NCI-H345 (cell line): ENCODE measurements at places on chromosomes 1 and 21.
A peak's percentile ranks its signal among the peaks of the same experiment; 100 is the strongest.

DNA sequence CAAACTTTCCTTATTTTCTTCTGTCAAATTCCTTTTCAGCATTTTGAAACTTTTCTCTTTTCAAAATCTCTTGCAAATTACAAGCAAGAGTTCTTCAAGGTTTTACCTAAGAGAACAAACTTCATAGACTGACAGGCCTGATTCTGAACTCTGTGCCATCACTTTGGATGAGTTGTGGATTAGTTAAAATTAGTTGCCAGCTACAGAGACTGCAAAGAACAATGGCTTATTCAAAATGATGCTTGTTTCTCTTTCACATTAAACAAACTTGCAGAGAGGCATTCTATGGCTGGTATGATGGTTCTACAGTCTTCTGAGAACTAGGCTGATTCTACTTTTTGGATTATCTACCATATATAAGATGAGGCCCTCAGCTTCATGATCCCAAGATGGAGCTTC lies 3.8 kb downstream of the LRRC8B start:
- no peak for DNase-seq

- peak; percentile 82 for DNase-seq
Measured at GRCh38 chr1:165129568-165130164, 226.8 kb downstream of the LMX1A start.

DNA sequence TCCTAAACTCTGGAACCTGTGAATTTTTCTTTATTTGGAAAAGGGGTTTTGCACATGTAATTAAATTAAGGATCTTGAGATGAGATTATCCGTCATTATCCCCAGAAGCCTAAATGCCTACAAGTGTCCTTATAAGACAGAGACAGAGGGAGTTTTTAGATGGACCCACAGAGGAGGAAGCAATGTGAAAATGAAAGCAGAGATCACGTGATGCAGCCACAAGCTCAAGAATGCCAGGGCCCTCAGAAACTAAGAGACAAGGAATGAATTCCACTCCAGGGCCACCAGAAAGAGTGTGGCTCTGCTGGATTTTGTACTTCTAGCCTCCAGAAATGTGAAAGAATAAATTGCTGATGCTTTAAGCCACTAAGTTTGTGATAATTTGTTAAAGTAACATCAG lies 183.6 kb upstream of the UBE2U start:
- no peak for DNase-seq

DNA sequence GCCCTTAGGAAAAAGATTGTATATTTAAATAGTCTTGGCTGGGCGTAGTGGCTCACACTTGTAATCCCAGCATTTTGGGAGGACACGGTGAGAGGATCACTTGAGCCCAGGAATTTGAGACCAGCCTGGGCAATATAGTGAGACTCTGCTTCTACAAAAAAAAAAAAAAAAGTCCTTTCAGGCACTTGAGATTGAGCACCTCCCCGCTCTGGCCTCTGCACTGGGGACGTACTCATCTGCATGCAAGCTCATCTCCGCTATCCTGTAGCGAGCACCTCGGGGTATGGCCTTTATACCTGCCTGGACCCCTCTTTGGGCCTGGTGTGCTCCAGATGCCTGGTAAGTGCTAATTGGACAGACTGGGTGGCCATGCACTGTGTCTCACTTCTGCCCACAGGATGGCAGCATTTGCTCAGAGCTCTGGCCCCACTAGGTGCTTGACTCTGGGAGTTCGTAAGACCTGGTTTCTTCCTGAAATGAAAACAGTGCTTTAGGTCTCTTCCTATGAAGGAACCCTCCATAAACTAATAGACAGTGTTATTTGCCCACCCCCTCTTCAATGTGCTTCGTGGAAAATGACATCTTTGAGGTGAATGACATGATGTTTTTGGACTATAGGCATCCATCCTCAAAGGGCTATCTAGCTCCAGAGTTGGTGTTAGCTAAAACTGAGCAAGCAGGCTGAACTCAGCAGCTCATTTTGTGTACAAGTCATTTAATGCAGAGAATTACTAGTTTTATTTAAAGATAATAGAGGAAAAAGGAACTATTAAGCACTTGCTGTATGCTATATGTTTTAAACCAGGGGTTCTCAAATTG lies 61.7 kb upstream of the ADAR start:
- DNase-seq, result peak; percentile 89

DNA sequence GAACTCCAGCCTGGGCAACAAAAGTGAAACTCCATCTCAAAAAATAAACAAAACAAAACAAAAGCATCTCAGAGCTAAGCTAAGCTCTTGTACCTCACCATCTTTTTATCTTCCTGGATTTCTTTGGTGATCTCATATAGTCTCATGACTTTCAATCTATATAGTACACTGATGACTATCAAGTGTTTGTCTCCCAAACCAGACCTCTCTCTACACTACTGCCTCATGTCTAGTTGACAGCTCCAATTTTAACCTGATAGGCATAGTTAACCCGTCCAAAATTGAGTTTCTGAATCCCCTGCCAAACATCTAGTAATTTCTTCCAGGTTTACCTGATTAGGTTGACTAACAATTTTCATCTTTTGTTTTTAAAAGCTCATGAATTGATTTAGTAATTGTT lies 151.7 kb downstream of the COP1 start:
- DNase-seq, result no peak

DNA sequence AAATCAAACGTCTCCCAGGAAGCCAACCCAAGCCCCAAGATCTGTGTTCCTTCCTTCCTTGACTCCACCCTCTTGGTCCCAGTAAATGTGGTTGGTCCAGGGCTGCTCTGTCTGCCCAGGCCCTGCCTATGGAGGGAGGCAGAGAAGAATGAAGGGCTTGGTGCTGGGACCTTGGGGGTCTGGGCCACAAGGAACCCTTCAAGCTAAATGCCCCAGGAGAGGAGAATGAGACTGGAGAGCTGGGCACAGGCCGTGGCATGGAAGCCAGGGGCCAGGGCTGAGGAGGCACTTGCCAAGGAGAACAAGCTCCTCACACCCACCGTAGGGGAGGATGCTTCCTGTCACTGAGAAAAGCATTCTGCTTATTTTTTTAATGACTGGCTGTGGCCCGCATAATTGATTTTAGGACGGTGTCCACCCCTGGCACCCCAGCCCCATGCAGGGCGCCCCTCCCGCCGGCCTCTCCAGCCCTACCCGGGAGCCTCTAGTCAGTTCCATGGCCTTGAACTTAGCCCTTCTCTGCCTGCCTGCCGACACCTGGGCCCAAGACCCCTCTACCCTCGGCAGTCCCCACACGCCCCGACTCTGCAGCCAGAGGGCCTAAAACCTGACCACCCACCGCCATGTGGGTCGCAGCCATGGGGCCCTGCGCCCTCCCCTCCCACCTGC lies 889 bp downstream of the CLEC20A start:
- no peak for DNase-seq

DNA sequence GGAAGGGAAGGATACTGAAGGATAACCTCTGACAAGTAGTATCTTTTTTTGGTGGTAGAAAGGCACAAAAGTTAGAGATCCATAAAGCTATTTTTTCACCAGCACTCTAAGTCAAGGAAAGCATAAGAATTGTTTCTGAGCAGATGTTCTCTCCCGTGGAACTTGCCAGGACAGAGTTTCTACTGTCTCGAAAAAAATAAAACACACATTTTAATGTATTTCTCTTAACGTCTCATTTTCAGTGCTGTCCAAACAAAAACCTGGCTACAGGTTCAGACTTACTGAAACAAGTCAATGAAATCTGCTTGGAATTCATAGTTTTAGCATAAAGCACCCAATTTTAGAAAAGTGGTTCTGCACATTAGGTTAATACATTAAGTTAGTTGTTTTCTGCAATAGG lies 338.3 kb downstream of the LTN1 start:
- no peak for DNase-seq

- DNase-seq, result no peak
Measured at GRCh38 chr1:118101515-118101844, 83.5 kb downstream of the SPAG17 start.

DNA sequence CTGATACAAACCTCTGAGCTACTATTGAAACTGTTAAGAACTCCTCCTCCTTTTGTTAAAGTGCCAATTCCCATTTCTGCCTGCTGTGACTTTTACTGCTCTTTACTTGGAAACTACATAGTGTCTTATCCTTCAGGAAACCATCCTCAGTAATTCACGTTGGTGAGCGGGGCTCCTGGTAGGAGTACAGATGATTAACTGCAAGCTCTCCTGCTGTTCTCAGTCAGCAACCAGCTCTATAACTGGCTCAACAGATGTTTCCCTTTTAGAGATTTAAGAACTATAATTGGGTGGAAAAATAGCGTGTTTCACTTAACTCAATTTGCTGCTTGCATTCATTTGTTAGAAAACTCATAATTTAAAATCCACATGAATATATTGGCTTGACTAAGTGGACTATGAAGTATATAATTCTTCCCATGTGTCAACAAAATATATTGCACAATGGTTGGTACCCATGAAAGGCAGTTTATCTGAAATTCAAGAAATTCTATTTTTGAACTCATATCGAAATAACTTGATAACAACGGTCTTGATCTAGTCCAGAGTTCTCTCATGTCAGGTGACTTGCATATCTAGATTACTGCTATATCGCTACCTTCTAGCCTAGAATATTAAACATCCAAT lies 574.0 kb downstream of the KCNT2 start:
- peak; percentile 33 for DNase-seq

DNA sequence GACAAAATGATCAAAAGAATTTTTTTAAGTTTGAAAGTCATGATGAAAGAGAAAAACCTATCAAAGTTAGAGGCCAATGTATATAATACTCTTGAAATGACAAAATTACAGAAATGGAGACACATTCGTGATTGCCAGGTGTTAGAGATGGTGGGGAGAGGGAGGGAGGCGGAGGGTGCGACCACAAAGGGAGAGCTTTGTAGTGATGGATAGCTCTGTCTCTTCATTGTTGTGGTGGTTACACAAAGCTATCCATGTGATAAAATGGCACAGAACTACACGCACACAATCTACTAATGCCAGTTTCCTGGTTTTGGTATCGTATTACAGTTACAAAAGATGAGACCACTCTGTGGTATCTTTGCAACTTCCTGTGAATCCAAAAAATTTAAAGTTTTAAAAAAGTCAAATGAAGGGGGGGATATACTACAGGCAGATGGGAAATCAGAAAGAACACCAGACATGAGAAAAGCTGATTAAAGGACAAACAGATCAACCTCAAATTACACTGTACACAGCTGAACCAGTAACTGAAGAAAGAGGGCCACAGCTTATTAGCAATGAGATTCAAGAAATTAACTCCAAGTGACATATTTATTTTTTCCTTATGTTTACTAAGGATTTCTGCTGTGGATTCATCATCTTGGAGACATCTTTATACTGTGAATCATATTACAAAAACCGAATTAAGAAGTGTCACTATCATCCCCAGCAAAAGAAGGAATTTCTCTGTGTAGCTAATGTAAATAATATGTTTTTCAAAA lies 199.1 kb downstream of the SLC45A1 start:
- DNase-seq, result no peak

GRCh38 chr1:226287587-226287986 lies 21.4 kb downstream of the LIN9 start:
- DNase-seq, result no peak

GRCh38 chr21:40120940-40121575 lies 253.8 kb downstream of the PCP4 start:
- DNase-seq, result peak; percentile 59

- no peak for DNase-seq
Measured at GRCh38 chr1:185853739-185854138, 119.5 kb downstream of the HMCN1 start.

DNA sequence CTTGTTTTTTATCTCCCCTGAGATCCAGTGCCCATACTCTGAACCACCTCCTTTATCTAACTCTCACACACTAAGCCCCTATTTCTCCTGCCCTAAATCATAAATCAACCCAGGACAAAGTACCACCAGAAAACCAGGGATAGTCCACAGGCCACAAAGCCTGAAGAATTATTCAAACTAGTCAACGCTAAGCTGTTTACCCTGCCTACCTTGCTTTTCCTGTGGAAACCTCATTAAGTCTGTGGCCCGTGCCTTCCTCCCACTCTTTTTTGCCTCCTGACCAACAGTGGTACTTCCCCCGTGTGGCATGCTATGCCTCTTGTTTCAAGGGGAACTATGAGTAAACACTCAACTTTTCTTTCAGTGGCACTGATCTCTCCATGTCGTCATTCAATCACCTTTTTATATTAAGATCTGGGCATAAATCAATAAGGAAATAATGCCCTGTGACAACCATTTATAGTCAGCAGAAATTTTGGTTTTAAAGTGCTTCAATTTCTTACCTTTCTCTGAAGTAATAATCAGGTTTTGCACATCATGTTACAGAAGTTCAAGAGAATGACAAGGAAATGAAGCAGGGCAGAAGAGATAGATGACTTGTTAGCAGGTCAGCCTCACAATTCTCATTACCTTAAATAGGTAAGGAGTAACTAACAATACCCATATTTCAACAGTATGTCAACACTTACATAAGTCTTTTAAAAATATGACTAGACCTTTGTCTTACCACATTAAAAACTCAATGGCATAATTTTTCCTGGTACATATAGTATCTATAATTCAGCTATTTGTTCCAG lies 32.1 kb downstream of the EYA3 start:
- peak; percentile 21 for DNase-seq

GRCh38 chr1:66570196-66570595 lies 36.2 kb downstream of the SGIP1 start:
- no peak for DNase-seq

DNA sequence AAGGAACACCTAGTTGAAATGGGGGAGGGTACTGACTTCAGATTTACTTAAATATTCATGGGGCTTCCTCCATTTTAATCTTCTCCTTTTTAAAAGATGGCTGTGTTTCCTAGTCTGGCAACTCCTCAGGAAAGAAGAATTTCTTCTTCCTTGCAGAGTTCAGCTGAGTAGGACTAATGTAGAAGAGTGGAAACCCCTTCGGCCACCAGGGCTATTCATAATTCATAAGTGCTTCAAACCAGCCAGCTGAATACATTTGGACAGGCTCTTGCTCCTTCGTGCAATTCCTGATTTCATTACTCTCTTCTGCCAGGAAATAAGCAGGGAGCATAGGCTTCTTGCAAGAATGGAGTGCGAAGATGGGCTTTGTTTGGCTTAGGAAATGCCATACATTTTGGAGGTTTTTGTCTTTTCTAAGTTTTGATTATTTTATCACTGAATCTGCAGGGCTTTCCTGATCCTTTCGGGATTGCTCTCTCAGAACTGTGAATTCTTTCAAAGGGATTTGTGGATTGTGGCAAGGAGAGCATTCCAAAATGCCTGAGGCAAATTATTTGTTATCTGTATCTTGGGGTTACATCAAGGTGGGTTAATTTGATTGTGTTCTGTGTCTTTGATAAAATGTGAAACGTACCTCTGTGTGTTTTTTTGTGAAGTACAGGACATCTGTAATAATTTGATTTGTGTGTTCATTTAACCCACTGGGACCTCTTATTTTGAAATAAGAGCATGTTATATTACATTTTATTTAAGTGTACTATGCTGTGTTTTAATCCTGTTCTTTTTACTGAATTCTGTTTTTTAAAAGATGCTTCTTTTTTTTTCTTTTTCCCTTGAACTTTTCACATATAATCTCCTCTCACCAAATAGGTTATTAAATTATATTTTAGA lies 179.4 kb upstream of the SGIP1 start:
- DNase-seq, result no peak

- DNase-seq, result peak; percentile 58
Measured at GRCh38 chr1:31714442-31715086, 10.7 kb upstream of the COL16A1 start.
